ENCODE measurements at places on chromosomes 11 and 22.

DNA sequence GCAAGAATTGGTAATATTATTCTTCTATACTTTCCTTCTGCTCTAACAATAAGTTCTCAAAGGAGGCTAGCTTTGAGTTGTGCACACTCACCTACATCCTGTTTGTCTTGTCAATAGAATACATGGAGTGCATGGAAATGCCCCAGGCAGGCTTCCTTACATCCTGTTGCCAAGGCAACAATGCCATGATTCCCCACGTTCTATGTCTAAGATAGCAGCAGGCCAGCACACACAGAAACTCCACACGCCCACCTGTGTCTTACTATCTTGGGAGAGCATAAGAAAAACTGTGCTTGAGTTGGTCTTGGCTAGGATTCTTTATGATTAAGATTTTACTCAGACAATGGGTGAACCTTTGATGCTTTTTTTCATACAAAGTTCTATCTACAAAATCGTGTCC is 379.2 kb downstream of the AASDHPPT start:
- no peak for DNase-seq

GRCh38 chr22:22600531-22601261 is 41.6 kb upstream of the PRAME start:
- DNase-seq, result no peak

- no peak for DNase-seq
Measured at GRCh38 chr22:35116817-35117216, 50.9 kb downstream of the ISX start.

DNA sequence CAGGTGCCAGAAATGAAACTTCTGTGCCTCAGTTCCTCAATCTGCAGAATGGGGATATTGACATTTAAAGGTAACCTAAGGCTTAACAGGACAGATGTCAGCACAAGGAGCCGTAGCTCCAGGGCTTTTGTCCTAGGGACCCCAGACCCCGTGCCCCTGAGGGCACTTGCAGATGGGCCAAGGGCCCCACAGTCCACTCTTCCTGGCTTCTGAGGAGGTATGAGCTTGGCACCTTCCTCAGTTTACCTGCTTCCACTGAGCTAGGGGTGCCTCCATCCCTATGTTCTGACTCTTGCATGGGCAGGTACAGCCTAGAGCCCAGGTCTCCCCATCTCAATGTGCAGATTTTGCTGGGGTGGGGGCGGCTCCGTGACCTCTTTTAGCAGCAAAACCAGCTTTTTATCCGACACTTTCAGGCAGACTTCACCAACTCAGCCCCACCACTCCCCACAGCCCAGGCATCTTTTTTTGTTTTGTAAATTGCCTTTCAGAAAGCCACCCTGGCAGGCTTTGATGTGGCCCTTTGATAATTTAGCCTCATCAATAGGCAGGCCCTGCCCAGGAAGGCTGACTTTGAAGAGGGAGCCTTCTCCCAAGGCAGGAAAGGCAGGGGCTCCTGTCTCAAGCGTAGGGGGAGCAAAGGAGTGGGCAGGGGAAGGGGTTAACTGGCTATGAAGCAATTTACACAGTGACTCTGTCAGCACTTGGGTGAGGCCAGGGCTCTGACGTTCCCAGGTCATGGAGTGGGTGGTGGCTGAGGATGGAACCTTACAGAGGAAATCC is 23.7 kb upstream of the FGF3 start:
- DNase-seq, result no peak

DNA sequence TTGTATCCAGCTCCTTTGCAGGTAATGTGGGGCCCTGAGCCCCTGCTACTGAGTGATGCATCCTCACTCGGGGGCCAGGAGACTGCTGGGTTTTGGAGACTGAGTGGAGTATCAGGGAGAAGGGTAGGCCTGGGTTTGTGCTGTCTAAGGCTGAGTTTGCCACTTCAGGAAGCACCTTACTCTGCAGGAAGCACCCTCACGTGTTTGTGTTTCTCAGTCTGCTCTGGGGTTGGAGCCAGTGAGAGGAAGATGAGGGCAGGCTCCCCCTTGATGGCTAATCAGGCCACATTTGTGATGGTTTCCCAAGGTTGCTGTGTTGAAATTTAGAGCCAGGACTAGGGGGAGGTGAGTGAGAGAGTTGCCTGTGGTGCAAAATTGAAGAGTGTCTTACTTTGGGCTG is 13.7 kb upstream of the THY1 start:
- no peak for DNase-seq

- DNase-seq, result no peak
Measured at GRCh38 chr11:96051820-96052219, 127.9 kb upstream of the MTMR2 start.

GRCh38 chr22:30234786-30235470 is 11.6 kb downstream of the LIF start:
- no peak for DNase-seq

GRCh38 chr11:68832476-68833181 is 9.1 kb downstream of the CPT1A start:
- DNase-seq, result no peak

- peak; percentile 62 for DNase-seq
Measured at GRCh38 chr11:8807544-8808225, 103.3 kb upstream of the AKIP1 start.

DNA sequence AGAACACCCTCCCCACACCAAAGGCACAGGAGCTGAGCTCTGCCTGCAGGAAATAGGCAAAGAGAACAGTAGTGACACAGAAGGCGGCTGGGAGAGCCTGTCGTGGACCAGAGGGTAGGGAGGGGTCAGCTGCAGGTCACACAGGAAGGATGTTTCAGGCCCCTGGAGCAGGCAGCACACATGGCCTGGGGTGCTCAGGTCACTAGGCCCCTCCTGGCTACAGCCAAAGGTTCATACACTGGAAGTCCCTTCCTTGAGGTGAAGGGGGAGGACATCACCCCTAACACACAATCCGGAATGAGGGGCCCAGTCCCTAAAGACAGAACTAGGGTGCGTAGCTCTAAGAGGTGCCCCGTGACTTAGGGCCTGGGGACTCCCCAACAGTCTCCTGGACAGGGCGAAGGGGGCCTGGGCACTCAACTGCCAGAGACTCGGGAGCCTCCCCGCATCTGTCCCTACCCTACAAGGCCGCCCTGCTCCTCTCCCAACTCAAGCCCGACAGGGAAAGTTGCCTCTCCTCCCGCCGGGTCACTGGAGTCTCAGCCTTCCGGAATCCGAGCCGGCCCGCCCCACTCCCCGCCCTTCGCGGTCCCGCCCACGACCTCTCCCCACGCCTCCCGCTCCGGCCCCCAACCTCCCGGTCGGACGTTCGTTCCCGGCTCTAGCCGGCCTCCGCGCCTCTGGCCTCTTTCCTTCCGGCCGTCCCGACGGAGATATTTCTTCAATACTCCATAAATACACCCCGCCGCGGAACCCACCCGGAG is at the start of gene CYB5R2:
Gene CYB5R2, minus strand, starts transcription at position 541 of the 764 bp plus-strand sequence. CDS start 675 bp downstream, outside the sequence.
- DNase-seq, result no peak

All from HS-27A (cell line).